Epithelial cell of proximal tubule (primary cell): ENCODE measurements at places on chromosomes 1 and 21. TPM values are rescaled to one million over a fixed set of nuclear protein-coding genes. Genes with fewer than 3 reads are reported as not detected.

GRCh38 chr1:82318265-82318664 lies 517.5 kb downstream of the ADGRL2 start:
- DNase-seq, result no peak

DNA sequence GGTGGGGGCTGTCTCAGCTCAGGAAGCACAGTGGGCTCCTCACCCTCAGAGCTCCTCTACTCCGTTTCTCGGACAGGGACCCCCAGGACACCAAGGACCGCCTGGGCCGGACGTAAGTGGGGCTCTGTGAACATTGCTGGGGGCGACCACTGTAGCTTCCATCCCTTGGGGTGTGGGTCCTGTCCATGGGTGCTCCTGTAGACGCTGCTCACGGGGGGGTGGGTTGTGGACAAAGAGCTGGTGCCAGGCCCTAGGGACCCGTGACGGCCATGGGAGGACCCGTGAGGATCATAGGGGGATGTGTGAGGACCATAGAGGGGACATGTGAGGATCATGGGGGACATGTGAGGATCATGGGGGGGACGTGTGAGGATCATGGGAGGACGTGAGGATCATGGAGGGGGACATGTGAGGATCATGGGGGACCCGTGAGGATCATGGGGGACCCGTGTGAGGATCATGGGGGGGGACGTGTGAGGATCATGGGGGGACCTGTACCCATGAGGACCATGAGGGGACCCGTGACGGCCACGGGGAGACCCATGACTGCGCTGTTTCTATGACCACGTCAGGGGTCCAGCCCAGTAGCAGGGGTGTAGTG lies 18.1 kb downstream of the COL6A1 start:
- DNase-seq, result no peak

DNA sequence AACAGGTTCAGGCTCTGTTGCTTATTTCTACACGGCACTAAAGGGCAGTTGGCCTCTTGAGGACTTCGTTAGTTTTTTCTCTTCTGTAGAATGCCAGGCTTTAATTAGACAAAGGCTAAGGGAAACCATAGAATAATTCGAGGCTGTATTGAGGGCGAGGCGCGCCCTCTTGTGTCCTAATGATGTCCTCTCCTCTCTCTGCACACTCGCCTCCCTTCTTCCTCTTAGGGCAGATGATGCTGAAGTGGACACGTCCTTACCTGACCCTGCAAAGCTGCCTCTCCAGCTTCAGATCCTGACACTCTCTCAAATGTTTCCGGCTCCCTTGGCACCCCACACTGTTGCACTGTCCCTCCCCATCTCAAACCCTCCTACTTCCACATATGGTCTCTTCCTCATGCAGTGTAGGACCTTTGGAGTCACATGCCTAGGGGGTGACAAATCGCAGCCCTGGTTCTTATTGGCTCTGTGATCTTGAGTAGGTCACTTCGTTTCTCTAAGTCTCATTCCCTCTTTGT lies 1.9 kb upstream of the ZSCAN20 start:
- no peak for DNase-seq

Gene SLC1A7
- total RNA-seq, result not detected in 2 replicates

Gene AJAP1
- 0.17 and 2.4 TPM in 2 replicates for total RNA-seq

Gene SPRR3
- total RNA-seq, result not detected in 2 replicates
